ENCODE measurements at places on chromosomes 4 and X.

DNA sequence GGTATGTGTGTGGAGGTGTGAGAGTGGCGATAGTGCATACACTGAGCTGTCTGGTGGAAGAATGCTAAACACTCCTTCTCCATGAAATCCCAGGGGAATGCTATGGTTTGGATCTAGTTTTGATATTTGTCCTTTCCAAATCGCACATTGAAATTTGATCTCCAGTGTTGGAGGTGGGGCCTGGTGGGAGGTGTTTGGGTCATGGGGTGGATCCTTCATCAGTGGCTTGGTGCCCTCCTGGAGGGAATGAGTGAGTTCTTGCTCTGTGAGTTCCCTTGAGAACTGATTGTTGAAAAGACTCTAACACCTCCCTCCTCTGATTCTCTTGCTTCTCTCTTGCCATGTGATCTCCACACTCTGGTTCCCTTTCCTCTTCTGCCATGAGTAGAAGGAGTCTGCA is 114.1 kb upstream of the HHIP start:
- DNase-seq, result no peak

GRCh38 chr4:25090516-25090915 is 59.8 kb upstream of the LGI2 start:
- no peak for DNase-seq

GRCh38 chr4:187613089-187613839 is 382.3 kb upstream of the ZFP42 start:
- no peak for DNase-seq

- no peak for DNase-seq
Measured at GRCh38 chr4:114088481-114088880, 109.0 kb upstream of the ARSJ start.

- no peak for DNase-seq
Measured at GRCh38 chrX:34546366-34546765, 110.7 kb downstream of the TMEM47 start.

- DNase-seq, result no peak
Measured at GRCh38 chr4:120139392-120139791, 72.7 kb upstream of the MAD2L1 start.

DNA sequence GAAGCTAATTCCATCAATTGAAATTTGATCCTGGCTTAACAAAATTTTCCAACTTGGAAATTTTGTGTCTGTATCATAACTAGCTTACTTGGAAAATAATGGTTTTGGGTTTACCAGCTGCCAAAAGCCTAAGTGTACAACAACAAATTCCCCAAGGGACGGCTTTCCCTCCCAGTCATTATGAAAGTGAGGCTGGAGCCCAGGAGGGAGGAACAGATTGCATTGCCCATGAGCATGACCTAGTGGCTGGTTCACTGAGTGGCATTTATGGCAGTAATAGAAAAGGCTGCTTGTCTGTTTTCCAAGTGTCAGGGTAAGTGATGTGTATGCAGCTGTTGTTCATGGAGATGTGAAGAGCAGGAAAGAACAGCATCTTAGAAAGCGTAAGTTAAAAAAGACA is 70.8 kb upstream of the HHIP start:
- no peak for DNase-seq

GRCh38 chr4:4912155-4912554 is 52.7 kb downstream of the MSX1 start:
- DNase-seq, result no peak

DNA sequence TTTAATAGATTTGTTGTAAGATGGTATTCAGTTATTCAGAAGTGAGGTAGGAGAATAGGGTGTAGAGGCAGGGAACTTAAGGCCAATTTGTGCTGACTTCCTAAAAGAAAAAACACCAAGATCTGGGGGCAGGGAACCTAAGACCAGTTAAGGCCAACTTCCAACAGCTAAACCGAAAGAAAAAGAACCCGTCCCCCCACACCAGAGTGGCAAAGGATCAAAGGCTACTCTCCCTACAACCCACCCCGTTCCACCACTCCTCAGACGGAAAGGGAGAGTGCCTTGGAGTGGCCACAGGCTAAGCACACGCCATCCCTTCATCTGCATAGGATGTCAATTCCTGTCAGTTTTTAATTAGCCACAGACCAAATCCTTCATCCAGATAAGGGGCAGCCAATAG is 3.7 kb upstream of the ZNF718 start:
- no peak for DNase-seq

DNA sequence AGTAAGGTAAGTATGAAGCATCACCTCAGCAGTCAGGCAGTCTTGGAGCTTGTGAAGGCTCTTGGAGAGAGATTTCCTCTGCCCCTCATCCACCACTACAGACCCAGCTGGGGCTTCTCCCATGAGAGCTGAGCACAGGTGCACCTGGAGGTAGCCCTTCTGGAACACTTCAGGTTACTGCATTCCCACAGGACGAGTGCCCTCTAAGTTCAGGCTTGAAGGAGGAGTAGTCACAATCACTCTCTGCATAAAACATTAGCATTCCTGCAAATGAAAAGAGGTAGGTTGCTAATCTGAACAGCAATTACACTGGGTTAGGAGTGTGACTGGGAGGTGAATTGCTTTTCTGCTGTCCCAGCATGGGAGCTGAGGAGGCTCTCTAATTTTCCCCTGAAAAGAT is 308.8 kb downstream of the TEX13C start:
- no peak for DNase-seq

DNA sequence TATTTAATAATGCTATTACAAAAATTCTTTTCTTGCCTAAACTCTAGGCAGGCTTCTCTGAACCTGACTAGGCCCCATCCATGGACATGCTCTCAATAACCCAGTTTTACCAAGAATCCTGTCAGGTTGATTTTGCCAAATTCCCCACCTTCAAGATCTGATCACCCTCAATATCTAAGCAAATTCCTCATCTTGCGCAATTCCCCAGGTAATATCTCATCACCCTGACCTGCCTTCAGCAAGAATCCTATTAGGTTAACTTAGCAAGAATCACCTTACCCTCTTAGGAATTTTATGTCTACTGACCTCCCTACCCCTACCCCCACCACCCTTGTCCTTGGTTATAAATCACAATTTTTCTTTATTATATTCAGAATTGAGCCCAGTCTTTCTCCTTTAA is 579.1 kb downstream of the C4orf33 start:
- DNase-seq, result no peak

DNA sequence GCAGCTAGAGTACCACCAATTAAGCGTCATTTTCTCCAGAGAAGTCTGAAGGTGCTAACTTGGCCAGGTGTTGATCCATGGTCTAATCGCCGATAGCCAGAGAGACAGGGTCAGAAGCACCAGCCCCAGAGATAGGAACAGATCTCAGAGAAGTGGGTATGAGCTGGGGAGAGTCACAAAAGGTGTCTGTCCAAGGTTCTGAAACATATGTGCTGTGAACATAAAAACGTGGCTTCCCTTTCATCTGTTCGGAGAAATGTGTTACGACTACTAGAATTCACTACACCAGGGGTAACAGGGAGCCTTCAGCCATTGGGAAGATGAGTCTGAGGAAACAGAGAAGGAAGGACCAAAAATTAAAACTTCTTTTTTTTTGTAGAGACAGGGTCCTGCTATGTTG is 91.3 kb downstream of the FBXL5 start:
- no peak for DNase-seq

DNA sequence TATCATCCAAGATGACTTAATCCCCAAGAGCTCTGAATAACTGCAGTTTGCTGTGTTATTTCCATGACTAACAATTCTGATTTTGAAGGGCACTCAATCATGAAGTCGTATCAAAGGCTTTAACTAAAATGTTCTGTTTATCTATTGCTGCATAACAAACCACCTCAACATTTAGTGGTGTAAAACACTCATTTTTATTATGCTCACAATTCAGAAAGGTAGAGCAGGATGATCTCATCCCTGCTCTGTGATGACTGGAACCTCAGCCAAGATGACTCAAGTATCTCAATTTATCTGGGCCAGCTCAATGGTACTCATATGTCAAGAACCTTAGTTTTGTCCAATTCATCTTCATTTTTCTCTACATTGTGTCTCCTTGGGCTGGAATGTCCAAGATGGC is 451.1 kb downstream of the PPARGC1A start:
- no peak for DNase-seq

GRCh38 chr4:151291485-151291884 is 14.5 kb downstream of the PRSS48 start:
- DNase-seq, result no peak

- no peak for DNase-seq
Measured at GRCh38 chrX:111164728-111165127, 68.7 kb downstream of the PAK3 start.

DNA sequence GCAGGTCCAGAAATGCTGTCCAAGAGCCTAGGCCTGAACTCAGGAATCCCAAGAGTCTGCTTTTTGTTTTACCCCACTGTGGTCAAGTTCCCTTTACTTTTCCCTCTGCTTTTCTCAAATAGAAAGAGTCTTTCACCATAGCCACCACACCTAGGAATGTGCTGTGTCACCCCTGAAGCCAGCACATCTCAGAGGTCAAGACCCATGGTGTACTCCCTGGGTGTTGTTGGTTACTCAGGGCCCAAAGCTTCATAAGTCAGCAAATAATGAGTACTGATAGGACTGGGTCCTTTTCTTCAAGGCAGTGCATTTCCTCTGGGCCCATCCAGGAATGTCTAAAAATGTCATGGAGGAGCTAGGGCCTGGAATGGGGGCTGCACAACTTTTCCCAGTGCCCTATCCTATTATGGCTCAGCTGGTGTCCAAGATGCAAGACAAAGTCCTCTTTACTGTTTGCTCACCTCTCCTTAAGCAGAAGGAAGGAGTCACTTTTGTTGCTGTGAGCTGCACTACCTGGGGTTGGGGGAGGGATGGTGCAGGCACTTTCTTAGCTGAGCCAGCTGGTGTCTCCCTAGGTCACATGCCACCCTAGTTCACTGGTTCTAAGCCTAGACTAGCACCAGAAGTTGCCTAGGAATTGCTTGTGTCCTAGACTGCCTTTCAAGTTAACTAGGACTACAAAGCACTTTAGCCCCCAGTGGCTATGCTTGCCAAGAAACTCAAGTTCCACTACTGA is 62.4 kb upstream of the RXFP1 start:
- no peak for DNase-seq

- DNase-seq, result no peak
Measured at GRCh38 chrX:136725441-136726104, 55.2 kb downstream of the ARHGEF6 start.

- DNase-seq, result no peak
Measured at GRCh38 chr4:47390428-47391125, 72.9 kb downstream of the COMMD8 start.

- no peak for DNase-seq
Measured at GRCh38 chr4:57194068-57194611, 84.0 kb upstream of the IGFBP7 start.

DNA sequence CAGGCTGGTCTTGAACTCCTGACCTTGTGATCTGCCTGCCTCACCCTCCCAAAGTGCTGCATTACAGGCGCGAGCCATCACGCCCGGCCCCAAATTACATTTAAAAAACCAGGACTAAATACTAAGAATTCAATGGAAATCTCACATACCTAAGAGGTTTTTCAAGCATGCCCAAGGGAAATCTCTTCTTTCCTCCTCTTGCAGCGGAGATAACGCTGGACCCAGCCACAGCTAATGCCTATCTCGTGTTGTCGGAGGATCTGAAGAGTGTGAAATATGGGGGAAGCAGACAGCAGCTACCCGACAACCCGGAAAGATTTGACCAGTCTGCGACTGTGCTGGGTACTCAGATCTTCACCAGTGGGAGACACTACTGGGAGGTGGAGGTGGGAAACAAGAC is 7.4 kb downstream of the TRIML1 start:
- no peak for DNase-seq

- DNase-seq, result no peak
Measured at GRCh38 chrX:149961572-149961971, 23.3 kb upstream of the EOLA2 start.

DNA sequence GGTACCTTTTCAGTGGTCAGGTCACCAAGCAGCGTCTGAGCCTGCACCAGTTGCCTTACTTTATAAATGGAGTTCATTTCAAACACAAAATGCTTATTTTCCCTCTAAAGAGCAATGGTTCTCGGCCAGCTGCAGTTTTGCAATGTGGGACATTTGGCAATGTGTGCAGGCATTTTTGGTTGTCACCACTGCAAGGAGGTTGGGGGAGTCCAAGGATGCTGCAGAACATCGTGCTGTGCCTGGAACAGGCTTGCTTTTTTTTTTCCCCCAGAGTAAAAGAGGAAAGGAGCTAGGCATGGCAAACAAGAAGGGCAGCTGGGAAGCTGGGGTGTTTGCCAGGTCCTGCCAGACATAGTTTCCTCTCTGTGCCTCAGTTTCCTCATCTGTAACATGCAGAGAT is 115.6 kb downstream of the GPR143 start:
- no peak for DNase-seq

- no peak for DNase-seq
Measured at GRCh38 chrX:151776936-151777335, 42.4 kb downstream of the CNGA2 start.

GRCh38 chrX:7709845-7710244 is 133.1 kb upstream of the VCX start:
- DNase-seq, result no peak

DNA sequence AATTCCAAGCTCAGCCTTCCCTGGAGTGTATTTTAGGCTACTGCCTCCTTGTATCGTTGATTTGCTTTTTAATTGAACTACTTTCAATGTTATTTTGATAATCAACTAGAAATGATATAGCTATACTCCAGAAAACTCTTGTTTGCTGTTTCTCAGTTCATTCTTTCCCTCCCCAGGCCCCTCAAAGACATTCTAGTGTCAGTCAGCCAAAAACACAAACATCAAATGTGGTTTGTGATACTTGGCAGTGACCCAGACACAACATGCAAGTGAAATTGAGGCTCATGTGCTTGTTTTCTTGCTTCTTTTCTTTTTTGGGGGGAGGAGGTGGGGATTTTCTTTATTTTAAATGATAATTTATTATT is 7.6 kb downstream of the FAT4 start:
- no peak for DNase-seq

DNA sequence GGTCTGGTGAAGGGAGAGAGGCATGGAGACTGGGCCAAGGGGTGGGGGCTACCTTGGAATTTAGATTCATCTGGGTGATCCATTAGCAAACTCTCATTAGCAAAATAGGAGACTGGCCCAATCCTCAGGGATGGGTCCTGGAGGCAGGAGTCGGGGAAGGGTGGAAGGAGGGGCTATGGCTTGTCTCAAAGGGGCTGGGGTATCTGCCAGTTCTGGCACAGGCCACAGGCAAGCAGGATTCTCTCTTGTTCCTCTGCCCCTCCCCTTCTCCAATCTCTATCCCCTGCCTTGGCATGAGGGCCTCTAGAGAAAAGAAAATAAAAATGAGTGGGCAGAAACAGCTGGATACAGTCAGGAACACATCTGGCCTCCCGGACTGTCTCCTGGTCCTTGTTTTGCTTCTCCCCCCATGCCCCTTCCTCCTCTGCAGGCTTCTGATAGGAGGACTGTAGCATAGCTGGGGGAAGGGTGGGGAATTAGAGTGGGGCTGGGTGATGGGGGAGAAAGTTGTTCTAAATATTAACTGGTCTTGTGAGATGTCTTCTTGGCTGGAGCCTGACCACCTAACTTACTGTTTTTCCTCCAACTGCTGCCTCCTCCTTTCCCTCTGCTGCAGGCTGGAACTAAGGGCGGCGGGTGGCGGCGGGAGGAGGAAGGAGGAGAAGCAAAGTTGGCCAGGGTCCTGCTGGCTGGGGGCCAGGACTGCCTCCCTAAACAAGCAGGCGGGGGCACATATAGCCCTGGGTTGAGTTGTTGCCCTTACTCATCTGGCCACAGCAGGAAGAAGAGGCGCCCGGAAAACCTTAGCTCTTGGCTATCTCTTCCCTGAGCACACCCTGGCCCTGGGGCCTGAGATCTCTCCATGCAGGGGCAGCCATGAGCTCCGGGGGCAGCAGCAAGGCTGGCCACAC is 53.3 kb upstream of the LAS1L start:
- DNase-seq, result no peak

GRCh38 chr4:122831515-122832196 is 5.0 kb downstream of the FGF2 start:
- DNase-seq, result no peak

GRCh38 chrX:107626481-107626880 is 1.8 kb upstream of the PRPS1 start:
- DNase-seq, result no peak
